Lower lobe of right lung (tissue), 2 donors: ENCODE measurements at places on chromosomes 13 and 19. TPM values are rescaled to one million over a fixed set of nuclear protein-coding genes. Genes with fewer than 3 reads are reported as not detected.
A peak's percentile ranks its signal among the peaks of the same experiment; 100 is the strongest.

WDFY2 gene
- 16.6 TPM for total RNA-seq

GRCh38 chr13:37716420-37717195 is 118.0 kb upstream of the POSTN start:
- no peak for DNase-seq

GRCh38 chr13:104422668-104423067 is 1356.5 kb upstream of the SLC10A2 start:
- DNase-seq = no peak

DNA sequence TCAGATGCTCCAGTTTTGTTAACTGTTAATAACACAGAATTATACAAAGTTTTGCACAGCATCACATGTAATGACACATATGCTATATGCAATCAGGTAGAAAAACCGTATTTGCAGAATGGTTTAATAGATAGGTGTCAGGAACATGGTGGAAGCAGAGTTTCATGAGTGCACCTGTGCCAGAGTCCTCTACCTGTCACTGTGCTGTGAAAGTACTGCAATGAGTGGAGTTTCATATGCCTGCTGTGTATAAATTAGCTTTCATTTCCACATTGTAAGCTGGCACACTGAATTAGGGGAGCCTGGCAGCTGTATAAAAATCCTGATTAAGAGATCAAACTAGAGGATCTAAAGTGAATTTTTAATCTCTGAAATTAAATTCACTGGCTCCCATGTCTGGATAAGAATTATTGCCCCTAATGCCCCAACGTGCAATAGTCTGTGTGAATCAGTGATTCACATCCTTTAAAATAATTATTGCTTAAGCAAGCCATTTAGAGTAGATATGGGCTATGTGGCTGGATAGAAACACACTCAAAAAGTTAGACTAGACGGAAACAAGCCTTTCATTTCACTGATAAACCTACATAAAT is 8.5 kb upstream of the EEF1AKMT1 start:
- DNase-seq = no peak

KLF5 gene
- 46.6 TPM for total RNA-seq

GRCh38 chr19:6068711-6069110 is 41.6 kb downstream of the RFX2 start:
- no peak for DNase-seq

GRCh38 chr19:54952591-54953344 is 5.4 kb upstream of the NLRP7 start:
- peak; percentile 74 for DNase-seq

GRCh38 chr19:7247155-7247554 is 47.1 kb downstream of the INSR start:
- no peak for DNase-seq

- DNase-seq = no peak
These were observed 16.7 kb upstream of the SDHAF1 start for GRCh38 chr19:35978271-35978670.

- no peak for DNase-seq
These were observed 7.5 kb downstream of the ELAVL1 start for GRCh38 chr19:7997809-7998480.

OR10H1 gene
- total RNA-seq = not detected

DNA sequence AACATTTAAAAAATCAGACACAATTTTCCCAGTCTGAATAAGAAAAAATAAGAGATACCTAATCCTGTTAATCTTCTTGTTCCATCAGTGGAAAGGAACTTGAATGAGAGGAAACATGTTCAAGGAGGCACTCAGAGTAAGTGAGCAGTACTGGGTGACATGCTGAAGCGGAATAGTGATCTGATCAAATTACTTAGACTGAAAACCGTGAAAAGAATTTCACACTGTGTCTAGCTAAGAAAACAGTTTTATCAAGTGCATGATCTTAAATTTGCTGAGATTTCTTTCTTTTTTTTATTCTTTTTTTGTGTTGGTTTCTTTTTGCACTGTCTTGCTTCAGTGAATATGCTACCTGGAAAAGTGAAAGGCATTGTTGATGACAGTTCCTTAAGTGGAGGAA is 249.5 kb upstream of the SLC10A2 start:
- no peak for DNase-seq

- no peak for DNase-seq
These were observed 2.6 kb downstream of the FGF9 start for GRCh38 chr13:21673539-21673788.

DNA sequence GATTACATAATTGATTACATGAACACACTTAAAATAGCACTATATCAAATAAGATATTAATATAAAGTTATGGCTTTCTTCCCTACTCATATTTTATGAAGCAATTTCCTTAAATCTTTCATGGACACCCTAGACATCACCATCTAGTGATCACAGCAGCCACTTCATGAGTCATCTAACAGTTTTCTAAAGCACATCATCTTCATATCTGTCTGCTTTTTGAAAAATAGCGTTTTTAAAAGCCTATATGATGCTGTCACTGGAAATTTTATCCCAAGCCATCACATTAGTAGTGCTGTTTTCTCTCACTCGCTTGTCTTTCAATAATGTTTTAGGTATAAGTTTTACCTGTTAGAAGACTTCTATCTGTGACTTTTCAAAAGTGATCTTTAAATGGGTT is 326.1 kb downstream of the SLITRK6 start:
- no peak for DNase-seq

DNA sequence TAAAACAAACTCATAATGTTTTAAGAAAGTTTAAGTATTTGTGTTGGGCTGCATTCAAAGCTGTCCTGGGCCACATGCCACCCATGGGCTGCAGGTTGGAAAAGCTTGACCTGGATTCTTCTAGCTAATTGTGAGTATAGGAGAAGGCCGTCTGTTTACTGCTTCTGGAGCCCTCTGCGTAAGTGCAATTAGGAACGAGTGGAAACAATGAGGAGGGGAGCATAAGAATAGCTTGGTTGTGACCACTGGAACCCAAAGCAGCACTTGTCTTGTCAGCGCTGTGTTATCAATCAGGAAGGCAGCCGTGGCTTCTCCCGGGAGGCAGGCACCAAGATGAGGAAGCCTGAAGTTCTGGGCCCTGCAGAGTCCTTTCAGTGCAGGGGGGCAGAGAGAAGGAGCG is 110.4 kb upstream of the MBNL2 start:
- DNase-seq = no peak

BAX gene
- total RNA-seq = 142 TPM

SIAH3 gene
- total RNA-seq = 0.06 TPM

DNA sequence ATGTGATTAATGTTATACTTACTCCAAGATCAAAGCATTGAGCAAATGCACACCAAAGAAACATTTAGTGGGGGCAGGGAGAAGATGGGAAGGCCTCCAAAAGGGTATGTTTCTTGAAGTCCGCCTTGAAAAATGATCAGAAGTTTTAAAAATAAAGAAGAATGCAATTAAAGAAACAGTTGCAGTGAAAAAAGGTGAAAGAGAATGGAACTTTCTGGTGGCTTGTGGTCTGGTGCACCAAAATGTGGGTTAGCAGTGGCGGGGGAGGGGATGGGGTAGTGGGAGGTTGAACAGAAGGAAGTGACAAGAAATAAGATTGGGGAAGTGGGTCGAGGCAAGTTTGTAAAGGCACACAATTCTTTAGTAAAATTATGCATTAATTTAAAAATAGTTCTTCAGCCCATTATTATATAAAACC is 2.5 kb downstream of the LCP1 start:
- peak; percentile 75 for DNase-seq

DNA sequence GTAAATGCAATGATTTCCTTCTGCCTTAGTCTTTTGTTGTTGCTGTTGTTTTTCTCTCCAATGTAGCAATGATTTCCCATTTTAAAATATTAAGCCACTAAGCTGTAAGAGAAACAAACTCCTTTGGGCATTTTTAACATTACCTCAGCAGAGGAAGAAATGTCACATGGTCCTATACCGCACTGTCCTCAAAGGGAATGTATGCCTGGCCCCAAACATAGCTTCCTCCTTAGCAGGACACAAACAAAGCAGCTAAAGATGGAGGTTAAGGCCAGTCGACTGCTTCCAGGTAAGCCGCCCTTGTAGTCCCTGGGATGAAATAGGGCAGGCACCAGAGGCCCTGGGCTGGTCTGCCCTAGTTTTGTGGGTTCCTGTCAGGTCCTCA is 249.0 kb downstream of the TSHZ3 start:
- no peak for DNase-seq

DNA sequence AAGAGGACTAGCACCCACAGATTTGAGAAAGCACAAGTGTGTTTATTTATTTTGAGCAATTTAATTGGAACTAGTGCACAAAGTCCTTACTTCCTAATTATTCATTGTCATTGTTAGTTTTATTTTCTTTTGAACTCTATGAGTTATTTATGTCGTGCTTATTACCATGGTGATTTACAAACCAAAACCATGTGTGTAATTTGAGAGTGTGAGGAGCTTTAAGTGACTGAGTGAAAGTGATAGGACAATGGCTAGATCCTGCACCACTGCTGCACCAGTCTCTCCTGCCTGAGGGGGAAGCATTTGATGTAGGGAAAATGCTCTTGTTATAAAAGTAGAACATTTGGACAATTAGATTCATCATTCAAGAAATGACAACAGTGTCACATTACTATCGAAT is 172.3 kb upstream of the KLF12 start:
- no peak for DNase-seq

DNA sequence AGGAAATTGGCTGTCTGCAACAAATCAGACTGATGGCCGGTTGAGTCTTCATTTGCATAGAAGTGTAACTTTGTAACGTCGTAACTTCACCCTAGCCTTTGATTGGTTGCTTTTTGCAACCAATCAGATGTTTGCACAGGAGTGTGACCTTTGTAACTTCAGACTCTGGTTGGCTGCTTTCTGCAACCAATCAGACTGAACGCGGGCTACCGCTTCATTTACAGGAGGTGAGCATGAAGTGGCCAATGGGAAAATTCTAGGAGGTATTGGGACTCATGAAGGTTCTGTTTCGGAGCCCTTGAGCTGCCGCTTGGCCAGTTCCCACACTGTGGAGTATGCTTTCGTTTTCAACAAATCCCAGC is 441 bp upstream of the ZNF559 start:
- DNase-seq = peak; percentile 67

DNA sequence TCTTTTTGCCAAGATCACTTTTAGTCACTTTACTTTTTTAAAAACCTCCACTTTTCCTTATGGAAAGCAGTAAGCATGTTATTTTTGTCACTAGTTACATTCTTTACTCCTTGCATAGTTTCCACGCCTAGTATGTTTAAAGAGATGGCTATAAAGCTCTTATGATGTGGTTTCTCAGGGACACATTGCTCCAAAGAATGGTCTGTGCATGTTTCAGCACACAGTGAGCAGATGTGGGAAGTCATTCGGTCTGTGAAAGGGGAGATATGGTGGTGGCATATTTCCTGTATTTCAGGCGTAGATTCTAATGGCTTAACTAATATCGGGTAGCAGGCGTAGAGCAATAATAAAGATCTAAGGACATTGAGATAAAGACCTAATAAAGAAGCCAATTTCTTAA is 180.7 kb downstream of the SLITRK6 start:
- DNase-seq = no peak

PRSS57 gene
- not detected for total RNA-seq

- peak; percentile 80 for DNase-seq
These were observed 22.3 kb upstream of the XPO4 start for GRCh38 chr13:20924758-20925394.

DNA sequence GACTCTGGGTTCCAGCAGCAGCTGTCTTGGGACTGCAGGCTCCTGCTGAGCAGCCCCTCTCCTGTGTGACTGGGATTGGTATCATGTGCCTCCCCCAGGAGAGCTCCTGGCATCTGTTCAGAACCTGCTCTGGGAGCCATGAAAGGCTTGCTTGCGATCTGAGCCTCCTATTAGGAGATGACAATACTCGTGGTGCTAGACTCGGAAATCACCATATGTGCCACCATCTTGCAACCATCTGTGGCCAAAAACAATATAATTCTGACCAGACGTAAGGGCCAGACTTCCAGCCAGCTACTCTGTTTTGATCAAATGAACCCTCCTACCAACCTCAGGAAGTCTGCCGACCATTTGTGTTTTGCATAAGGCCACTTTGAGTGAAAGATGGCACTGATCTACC is 484.7 kb downstream of the IRS2 start:
- DNase-seq = no peak

GRCh38 chr19:4064496-4065260 is 2.0 kb downstream of the ZBTB7A start:
- DNase-seq = peak; percentile 78

DNA sequence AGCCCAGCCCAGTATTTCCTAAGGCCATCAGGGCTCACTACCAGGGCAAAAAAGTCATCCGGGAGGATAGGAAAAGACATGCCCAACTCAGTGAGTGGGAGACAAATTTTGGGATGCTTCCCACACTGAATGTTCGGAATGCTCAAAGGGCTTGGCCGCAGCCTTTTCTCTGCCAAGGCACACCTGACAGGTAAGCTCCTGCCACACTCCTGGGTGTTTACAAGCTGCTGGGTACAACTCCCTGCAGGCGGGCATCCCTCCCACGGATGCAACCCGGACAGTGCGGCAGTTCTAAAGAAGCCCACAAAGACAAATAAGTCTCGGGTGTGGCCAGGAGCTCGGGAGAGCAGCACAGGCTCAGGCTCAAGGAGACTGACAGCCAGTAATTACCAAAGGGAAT is 28.1 kb downstream of the SLC7A1 start:
- DNase-seq = no peak

TGFBR3L gene
- total RNA-seq = 2.1 TPM

DNA sequence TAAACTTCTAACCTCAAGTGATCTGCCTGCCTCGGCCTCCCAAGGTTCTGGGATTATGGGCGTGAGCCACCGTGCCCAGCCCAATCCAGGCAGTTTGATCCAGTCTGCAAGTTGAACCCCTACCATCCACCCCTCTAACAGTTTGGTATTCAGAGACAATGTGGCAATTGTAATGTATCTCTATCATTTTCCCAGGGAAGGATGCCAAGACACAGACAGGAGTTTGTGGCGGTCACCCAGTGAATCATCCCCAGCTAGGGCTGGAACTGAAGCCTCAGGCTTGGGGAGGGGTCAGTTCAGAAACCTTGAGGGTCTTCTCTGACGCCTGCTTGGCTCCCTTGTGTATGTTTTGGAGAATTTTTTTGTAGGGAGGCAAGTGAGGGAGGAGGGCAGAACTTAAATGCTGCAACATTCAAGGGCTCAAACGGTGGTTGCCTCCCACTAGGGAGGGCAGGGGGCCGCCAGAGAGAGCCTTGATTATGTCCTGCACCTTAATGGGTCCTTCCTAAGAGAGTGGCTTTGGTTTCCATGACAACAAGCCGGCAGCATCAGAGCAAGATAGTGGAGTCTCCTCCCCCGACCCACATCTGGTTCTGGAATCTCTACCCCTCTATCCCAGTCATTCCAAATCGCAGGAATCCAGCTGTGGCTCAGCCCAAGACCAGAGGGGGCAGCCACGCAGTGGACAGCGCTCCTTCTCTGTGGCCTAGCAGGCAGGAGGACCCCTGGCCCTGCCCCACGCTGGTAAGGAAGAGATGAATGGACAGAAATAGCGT is 14.9 kb upstream of the FEM1A start:
- DNase-seq = no peak
